ENCODE measurements at places on chromosomes 5 and 9. TPM values are rescaled to one million over a fixed set of nuclear protein-coding genes. Genes with fewer than 3 reads are reported as not detected.

Gene HABP4
- polyA plus RNA-seq = 43.1 TPM

Gene TEX48
- not detected for polyA plus RNA-seq

Gene FABP6
- polyA plus RNA-seq = 67.3 TPM

Gene GRIA1
- 86.1 TPM for polyA plus RNA-seq

Gene SPINK1
- polyA plus RNA-seq = not detected

Gene SARDH
- not detected for polyA plus RNA-seq

Gene SLC6A7
- polyA plus RNA-seq = 0.65 TPM

Gene PCDHB13
- polyA plus RNA-seq = 5.2 TPM

Gene RNF38
- polyA plus RNA-seq = 15.5 TPM

Gene SPRY4
- polyA plus RNA-seq = 0.20 TPM

Gene PDLIM4
- not detected for polyA plus RNA-seq

Gene NOXA1
- polyA plus RNA-seq = not detected

Gene CDH18
- polyA plus RNA-seq = 308 TPM

Gene SCGB3A2
- polyA plus RNA-seq = not detected

Gene RMND5B
- polyA plus RNA-seq = 11.4 TPM

Gene PCDHB11
- polyA plus RNA-seq = 1.1 TPM

Gene HMMR
- polyA plus RNA-seq = not detected

Gene PTGES
- not detected for polyA plus RNA-seq

Gene GFPT2
- polyA plus RNA-seq = 7.6 TPM

Gene TUBB4B
- polyA plus RNA-seq = 103 TPM

Gene FOXD4L3
- not detected for polyA plus RNA-seq

Gene PRDM9
- polyA plus RNA-seq = not detected

Gene HK3
- 1.5 TPM for polyA plus RNA-seq

Gene FAM153A
- 8.3 TPM for polyA plus RNA-seq

Gene SLC34A1
- not detected for polyA plus RNA-seq

Gene PCDHGA4
- polyA plus RNA-seq = 0.27 TPM

Gene TRIP13
- not detected for polyA plus RNA-seq

Gene GLRA1
- polyA plus RNA-seq = 0.35 TPM

Gene DENND1A
- polyA plus RNA-seq = 7.1 TPM

Gene STARD4
- polyA plus RNA-seq = 640 TPM

Gene NEUROG1
- not detected for polyA plus RNA-seq

Gene SLC4A9
- 0.11 TPM for polyA plus RNA-seq

Gene CCDC192
- polyA plus RNA-seq = not detected

Gene POLR3G
- polyA plus RNA-seq = 6.2 TPM

Gene ASPN
- 0.70 TPM for polyA plus RNA-seq

Gene NSUN2
- polyA plus RNA-seq = 7.0 TPM

Gene CARD6
- polyA plus RNA-seq = not detected

Gene OTP
- polyA plus RNA-seq = not detected

Gene CWC27
- polyA plus RNA-seq = 58.4 TPM

Data from Purkinje cell (primary cell).